NCI-H774 (cell line): ENCODE measurements at places on chromosomes 6 and 20.

GRCh38 chr6:112218563-112218962 lies 35.8 kb downstream of the LAMA4 start:
- no peak for DNase-seq

DNA sequence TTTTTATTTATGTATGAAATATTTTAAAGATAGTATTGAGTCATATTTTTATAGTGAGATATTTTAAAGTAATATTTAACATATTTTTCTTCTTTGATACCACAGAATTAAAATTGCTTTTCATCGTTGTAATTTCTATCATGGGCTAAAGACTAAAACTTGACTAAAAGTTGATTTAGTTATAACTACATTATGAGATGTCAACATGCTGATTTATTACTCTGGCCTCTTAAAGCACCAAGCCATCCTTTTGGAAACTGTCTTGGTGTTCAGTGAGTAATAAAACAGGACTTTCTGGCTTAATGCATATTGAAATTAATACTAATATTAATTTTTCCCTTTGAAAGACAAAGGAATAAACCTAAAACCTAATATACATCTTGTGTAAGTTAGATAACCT lies 95.2 kb upstream of the ADGRF4 start:
- DNase-seq, result no peak

- DNase-seq, result no peak
These were observed 157.8 kb downstream of the CDKAL1 start for GRCh38 chr6:20692023-20692422.

DNA sequence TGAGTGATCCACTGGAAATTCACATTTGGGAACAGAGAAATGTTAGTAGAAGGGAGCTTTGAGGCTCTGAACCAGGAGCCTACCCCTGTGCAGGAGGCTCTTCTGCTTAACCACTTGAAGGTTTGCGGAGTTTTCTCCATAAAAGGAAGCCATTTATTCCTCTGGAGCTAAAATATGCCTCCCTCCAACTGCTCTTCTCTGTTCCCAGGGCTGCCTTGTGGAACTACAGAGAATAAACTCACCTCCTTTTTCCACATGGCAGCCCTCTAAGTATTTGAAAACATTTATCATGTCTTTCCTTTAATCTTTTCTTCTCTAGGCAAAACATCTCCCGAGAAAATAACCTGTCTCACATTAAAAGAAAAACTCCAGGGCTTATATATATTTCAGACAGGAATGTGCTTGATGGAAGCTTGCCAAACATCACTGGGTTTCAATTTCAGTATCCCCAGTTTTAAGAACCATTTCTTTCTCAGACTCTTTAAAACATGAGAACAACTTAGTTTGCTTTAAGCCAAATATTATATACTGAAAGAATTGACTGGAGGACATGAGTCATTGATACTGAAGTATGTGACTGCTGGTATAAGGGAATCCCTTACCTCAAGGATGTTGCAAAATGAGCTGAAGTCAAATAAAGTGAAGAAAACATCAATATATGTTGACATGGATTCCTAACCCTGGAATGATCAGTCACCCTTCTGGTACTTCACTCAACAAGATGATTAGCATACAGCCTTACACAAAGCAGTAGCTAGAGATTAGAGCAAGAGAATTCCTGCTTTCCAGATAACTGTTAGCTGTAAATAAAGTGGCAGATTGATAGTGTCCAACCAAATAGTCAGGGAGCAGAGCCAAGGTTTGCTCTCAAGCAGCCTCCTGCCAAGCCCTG lies 74.0 kb downstream of the ZBTB2 start:
- DNase-seq, result no peak

DNA sequence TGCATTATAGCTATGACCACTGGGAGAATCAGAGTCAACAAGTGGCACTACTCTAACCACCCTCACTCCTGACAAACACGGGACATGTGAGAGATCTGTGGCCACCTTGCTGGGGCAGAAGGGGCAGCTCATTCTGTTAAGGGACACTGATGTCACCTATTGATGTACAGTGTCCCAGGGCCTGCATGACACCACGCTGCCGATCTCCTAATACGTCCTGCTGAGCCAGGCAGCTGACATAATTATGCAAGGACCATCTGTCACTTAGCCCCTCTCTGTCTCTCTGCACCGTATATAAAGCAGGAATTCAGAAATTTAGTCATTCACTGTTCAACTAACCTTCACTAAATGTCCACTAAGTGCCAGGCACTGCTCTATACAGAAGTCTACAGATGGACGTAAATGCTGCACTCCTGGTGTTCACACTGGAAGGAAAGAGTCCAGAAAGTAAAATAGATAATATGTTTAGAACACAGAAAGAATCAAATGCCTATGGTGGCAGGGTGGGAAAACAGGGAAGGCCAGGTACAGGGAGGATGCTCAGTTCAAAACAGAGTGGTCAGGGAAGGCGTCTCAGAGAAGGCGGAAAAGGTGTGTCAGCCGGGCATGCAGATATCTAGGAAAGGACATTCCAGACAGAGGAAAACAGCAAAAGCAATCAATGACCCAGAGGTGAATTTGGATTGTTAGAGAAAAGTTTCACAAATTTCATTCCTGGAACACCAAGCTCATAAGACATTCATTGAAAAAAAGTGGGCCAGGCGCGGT lies 173.8 kb downstream of the ZNF217 start:
- DNase-seq, result no peak

DNA sequence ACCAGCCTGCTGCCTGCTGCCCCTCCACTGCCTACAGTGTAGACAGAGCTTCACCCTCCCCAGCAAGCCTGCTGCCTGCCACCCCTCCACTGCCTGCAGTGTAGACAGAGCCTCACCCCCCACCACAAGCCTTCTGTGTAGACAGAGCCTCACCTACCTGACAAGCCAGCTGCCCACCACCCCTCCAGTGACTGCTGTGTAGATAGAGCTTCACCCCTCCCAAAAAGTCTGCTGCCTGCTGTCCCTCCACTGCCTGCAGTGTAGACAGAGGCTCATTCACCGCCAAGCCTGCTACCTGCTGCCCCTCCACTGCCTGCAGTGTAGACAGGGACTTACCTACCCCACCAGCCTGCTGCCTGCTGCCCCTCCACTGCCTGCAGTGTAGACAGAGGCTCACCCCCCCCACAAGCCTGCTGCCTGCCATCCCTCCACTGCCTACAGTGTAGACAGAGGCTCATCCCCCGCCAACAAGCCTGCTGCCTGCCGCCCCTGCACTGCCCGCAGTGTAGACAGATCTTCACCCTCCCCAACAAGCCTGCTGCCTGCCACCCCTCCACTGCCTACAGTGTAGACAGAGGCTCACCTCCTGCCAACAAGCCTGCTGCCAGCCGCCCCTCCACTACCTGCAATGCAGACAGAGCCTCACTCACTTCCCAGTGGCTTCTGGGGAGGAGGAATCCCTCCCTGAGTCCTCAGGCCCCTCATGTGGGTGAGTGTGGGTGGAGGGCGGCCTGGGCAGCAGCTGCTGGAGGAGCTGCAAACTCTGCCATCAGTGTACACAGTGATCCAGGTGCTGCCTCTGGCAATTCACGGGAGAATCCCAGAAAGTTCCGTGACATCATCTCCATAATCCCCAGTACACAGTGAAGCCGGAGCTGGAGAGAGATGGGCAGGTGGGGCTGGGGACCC lies 140.9 kb downstream of the DLL1 start:
- no peak for DNase-seq

DNA sequence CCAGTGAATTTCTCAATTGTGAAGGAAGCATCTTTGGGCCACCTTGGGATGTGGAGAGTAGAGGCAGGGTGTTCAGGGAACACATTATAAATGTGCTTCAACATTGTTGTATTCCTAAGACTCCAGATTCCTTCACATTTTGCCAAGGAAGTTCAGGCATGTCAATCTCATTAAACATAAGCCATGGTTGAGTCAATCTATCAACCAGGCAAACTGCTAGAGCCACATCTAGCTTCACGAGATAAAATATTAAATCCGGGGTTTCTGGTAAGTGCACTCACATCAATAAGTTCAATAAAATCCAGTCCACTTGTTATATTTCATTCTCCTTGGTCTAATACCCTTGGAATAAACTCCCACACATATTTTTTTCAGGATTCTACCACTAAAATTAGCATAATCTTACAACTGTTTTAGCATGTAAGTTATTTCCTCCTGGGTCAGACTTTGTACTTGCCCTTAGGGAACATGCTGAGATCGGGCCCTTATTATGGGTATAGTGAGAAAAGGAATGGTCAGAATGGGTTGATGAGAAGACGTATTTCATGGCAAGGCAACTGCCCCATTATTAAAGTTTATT lies 93.6 kb downstream of the ADTRP start:
- no peak for DNase-seq

GRCh38 chr20:15107931-15108330 lies 770.5 kb upstream of the FLRT3 start:
- DNase-seq, result no peak
